ENCODE measurements at places on chromosomes 3 and 15.

DNA sequence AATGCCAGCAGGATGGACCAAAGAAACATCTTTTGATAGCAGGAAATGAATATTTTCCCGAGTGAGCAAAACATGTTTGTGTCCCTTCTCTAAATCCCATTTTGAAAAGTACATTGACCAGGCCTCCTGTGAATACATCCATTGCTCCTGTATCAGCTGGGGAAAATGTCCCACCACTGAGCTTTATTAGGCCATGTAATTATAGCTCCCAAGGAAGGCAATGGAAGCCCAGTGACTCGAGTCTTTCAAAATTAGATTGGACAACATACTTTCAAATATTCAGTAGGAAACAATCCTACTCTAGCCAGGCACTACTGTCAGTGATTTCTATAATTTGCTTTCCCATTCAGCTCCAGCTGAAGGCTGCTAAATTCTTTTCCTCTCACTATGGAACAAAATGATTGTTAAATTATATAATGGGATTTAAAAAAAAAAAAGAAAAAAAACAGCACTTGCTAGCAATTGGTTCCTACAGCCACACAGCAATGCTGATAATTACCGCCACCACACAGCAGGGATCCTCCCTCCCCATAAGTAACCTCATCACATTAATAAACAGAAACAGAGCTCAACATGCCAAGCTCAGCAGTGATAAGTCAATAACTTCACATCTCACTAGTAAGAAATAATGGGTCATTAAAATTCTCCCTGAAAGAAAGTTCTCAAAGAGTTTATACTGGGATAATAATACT, 172.4 kb upstream of the SLC2A2 start:
- no peak for DNase-seq

DNA sequence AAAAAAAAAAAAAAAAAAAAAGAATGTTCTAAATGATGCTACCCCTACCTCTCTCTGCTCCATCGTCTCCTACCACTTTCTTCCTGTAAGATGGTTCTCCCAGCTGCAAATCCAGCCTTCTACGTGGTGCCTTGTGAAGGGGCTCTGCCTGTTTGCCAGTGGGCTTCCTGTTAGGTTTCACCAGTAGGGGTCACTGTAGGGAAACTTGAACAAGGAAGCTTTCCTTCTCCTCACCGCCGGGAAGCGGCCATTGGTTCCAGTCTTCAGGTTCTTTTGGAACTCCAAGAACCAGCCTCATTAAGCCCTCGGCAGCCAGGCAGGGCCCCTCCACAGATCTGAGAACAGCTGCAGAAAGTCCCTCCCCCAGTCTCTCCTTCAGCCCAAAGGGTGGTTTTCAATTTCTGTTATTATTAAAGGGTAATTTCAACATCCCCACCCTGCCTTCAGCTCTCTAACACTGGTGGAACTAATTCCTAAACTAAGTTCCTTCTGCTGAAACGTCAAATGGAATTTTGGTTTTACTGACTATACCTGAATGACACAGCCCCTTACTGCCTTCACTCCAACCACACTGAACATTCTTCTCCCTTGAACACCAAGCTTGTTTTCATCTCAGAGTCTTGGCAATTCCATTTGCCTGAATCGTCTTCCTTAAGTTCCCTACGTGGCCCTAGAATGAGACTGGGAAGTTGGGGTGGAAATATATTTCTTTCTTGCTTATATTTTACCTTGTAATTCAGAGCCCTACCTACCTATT, 13.5 kb downstream of the MCCC1 start:
- DNase-seq: peak; percentile 35

DNA sequence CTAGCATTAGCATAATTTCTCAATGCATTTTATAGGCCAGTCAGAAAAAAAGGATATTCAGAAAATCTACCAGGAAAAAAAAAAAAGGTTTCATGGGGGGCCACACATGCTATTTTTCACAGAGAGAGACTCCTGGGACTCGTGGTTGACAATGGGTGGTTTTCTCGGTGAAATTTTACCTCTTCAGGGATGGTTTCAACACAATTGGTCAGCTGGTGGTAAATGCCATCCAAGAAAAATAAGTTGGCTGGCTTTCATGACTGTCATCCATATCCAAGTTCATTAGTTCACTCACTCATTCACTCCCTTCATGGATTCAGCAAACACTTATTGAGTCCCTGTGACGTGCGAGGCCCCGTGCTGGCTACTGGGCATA, 217.3 kb downstream of the SHQ1 start:
- DNase-seq: no peak

GRCh38 chr3:4819746-4820145, 159.5 kb upstream of the BHLHE40 start:
- no peak for DNase-seq

DNA sequence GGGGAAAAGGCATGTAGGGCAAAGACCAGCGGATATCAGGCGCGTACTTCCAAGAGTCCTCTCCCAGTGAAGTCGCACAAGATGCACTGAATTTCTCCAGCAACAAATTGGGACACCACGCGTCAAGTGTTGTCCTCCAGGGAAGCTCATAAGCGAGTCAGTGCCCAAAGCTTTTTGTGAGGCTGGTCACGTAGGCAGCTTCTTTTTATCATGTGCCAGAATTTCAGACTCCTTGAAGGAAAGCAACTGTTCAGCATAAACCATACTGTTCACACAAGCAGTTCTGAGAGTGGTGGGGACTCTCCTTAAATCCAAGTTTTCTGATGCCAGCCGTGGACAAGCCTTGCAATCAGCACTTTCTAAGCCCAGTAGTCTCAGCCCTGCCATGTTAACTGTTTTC, 10.1 kb upstream of the FSTL1 start:
- DNase-seq: no peak

DNA sequence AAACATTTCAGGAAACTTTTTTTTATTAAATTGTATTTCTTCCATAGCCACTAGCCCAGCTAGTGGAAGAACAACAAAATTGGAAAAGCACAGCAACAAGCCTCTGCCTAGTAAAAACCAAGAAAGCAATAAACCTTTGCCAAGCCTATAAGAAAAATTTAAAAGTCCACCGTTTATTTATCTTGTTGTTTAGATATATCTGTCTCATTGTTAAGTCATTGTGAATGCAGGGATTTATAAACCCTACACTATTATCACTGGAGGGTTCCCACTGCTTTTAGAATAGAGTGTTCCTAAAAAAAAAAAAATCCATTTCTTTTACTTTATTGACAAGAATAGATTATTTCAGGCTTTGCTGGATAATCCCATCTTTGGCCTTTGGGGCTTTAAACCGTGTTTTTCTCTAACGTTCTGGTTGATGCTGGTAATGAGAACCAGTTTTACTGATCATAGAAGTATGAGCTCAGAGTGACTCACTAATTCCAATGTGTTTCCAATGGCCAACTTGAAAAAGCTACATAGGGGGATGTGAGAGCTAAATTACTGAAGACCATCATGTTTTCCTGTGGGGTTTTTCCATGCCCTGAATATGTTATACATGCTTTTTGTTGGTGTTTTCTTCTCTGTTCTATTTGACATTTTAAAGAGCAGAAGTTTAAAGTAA, 634.1 kb downstream of the RBMS3 start:
- DNase-seq: no peak

- DNase-seq: no peak
Measured at GRCh38 chr3:94070341-94070911, 7.6 kb downstream of the NSUN3 start.

GRCh38 chr15:94041746-94042145, 189.6 kb upstream of the MCTP2 start:
- DNase-seq: no peak

DNA sequence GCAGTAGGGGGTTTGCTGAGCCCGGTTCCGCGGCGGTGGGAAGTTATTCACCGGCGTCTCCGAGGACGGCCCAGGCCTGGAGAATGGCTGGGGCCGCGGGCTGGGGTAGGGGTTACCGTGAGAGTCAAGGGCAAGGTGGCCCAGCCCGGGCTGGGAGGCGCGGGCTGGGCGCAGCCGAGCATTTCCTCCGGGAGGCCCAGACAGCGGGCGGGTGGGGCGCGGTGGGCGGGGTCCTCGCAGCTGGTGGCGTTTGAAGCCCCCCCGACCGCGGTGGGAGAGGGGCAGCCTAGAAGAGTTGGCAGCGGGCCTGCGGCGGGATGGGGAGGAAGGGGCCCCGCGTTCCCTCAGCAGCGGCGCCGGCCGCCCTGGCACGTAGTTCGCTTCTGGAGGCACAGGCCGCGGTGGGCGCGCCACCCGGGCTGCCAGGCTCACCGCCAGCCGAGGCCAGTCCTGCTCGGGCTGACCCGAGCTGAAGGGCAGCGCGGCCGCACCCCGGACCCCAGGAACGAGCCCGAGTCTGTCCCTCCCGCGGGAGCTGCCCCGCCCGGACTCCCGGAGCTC, 960 bp upstream of the KLF13 start:
- DNase-seq: peak; percentile 36

DNA sequence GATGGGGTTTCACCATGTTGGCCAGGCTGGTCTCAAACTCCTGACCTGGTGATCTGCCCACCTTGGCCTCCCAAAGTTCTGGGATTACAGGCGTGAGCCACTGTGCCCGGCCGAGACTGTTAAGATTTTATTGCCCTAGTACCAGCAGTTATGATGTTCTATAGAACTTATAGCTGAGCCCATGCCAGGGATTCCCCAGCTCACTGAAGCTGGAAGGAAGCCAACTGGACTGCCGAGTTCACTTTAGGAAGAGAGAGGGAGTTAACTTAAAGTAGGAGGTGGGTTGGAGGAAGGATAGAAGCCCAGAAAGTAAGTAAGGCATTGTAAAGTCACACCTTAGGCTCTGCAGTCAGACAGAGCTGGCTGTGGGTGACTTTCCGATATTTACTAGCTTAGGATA, 101.1 kb upstream of the BOC start:
- DNase-seq: no peak

GRCh38 chr3:37969596-37970100, 20.9 kb upstream of the VILL start:
- no peak for DNase-seq

DNA sequence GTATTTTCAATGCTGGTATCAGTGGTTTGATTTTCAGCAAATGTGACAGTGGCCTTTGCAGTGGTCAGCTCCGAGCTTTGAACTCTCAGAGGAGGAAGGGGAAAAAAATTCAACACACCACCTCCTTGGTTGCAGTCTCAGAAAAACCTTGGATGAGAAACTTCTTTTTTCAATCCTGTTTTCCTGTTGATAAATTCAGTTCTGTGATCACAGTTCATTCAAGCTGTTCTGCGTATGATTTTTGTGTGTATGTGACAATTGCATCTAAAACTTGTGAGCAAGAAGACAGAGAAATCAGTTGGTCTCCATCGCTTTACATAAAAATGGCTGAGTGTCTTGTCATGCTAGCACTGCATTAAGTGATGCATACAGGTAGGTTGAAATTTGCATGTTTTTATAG, 19.2 kb downstream of the ZBTB38 start:
- DNase-seq: no peak

DNA sequence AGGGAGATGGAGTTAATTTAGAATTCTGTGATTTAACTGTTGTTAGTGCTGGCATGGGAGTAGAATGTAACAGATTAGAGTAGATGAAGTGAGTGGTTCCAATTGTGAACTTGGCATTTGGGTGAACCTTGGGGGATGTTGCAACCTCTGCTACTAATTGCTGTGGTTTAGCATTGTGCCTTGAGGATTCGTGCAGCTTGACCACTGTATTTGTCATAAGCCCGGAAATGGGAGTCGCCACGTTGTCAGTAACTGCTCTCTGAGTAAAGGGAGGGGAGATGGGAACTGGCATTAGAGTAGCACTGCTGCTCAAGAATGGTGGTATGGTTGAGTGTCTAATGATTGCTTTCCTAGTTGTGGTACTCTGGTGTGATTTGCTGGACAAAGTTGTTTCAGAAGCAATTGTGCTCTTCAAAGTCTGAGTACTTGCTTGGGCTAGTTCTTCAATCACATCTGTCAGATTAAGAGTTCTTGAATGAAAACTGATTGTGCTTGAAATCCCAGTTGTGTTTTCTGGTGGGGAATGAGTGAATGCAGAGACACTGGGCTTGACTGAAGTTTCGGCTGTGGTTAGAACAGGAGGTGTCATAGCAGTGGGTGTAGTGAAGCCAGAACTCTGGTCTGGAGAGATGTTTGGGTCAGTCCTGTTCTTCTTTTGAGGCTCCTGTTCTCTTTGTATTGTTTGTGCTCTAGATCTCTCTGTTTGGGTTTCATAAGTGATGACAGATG, 15.4 kb downstream of the IGSF10 start:
- DNase-seq: no peak

DNA sequence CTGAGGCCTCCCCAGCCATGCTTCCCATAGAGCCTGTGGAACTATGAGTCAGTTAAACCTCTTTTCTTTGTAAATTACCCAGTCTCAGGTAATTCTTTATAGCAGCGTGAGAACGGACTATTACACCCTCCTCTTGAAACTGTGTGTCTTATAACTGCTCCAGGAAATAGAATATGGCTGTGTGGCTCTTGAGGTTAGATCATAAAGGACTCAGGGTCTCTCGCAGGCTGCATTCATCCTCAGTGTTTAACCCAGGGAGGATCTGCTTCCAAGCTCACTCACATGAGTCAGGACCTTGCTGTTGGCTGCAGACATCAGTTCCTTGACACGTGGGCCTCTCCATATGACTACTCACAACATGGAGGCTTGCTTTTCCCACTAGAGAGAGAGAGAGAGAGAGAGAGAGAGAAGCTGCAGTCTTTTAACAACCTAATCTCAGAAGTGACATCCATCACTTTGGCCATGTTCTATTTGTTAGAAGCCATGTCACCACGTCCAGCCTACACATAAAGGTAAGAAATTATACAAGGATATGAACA, 114.3 kb upstream of the UBE2E1 start:
- DNase-seq: no peak

DNA sequence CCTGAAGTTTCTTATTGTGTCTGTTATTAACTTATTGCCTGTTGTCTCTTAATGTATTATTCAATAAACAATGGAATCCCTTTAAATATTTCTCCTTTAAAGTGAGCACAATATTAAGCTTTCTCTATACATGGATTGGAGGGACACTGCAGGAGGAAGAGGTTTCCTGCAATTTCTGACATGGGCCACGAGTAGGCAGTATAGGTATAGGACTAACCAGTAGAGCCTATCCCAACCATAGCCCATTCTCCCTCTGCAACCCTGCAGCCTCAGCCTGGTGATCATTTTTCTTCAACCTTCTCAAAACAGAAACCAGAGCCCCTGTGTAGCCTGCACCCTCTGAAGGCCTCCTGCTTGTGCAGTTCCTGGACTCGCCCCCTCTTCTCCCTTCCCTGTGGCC, 124.8 kb downstream of the NEK10 start:
- no peak for DNase-seq

DNA sequence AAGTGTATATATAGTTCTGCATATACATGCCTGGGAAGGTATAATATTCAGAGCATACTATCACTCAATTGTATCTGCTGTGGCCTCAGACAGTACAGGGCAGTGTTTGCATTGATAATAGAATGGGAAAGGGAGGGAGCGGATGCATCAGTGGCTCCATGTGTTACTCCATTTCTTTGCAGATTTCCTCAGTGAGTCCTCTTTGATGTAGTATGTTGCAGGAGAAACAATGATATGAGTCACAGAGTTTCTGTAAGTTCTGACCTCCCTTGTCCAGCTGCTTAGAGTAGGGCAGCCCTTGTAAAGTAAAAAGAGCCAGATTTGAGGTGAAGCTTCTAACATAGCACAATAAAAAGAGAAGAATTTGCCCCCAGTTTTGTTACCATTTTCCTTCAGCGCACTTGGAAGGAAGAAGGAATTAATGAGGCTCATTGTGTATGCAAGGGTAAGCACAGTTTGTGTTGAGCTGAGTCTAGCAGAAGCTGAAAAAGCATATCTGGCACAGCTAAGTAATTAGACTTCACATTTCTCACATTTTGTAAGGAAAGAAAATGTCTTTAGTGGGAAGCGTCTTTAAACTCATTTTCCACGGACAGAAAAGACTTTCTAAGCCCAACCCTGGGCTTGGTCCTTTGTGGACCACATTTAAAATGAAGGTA, 555.8 kb upstream of the IL12A start:
- no peak for DNase-seq

Measured in endothelial cell (in vitro differentiated cells).